ENCODE measurements at places on chromosomes 13 and 19. TPM values are rescaled to one million over a fixed set of nuclear protein-coding genes. Genes with fewer than 3 reads are reported as not detected.

The MBD3L2 gene
- not detected for total RNA-seq

The CGB2 gene
- not detected for total RNA-seq

The C2CD4C gene
- 0.19 TPM for total RNA-seq

The KIRREL2 gene
- total RNA-seq: not detected

The LGI4 gene
- 47.9 TPM for total RNA-seq

The IGLON5 gene
- total RNA-seq: not detected

The SPRED3 gene
- 0.81 TPM for total RNA-seq

The ARL11 gene
- total RNA-seq: 0.62 TPM

The TTC9B gene
- total RNA-seq: not detected

The CD320 gene
- 25.4 TPM for total RNA-seq

The C5AR2 gene
- total RNA-seq: 0.84 TPM

The ZNF799 gene
- total RNA-seq: 3.9 TPM

The CACNA1A gene
- total RNA-seq: 1.3 TPM

The CGB7 gene
- not detected for total RNA-seq

Measured in gastroesophageal sphincter (tissue), 4 donors.